ENCODE measurements at places on chromosomes 16 and 17. TPM values are rescaled to one million over a fixed set of nuclear protein-coding genes. Genes with fewer than 3 reads are reported as not detected.

Gene ARL6IP1
- total RNA-seq = 561 TPM

DNA sequence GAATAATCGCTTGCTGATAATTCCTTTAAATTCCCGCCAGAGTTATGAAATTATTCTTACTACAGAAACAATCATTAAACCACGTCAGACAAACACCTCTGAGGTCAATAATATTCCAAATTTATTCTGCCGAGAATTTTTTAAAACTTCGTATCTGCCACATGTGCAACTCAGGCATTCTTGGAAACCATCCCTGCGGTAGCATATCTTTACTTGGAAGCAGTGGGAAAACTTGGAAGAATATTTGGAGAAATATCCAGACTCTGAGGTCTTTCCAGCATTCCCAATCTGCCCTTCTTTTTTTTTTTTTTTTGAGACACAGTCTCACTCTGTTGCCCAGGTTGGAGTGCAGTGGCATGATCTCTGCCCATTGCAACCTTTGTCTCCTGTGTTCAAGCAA is 2.0 kb upstream of the CCL11 start:
- no peak for DNase-seq

GRCh38 chr17:49365667-49366066 is 3.6 kb upstream of the ZNF652 start:
- DNase-seq = peak; percentile 34

DNA sequence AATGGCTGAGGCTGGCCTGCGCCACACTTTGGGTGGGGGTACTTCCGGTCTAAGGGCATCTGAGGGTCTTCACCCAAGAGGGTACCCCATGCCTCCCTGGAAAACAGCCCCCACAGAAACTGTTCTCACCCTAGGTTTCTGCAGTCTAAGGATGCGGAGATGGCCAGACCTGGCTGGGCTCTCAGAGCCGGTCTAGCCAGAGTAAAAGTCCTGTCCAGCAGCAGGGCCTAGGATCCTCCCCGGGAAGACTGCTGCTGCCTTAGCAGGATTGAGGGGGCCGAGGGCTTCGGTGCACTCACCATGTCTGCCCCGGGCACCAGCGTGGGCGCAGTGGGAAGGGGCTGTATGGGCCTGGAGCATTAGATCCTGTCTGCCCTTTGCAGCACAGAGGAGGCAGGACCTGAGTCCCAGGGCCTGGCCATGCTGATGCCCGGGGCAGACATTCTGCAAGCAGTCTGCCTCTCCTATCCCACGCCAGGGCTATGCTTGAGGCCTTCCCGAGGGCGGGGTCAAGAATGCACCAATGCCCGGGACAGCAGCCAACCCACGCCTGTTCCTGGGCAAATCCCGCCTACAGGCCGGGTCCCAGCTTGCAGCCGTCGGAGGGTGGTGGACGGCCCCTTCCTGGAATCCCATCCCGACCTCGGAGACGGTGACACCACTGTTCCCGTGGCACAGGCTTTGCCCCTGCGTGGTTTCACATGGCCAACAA is 54.7 kb downstream of the CBFA2T3 start:
- DNase-seq = no peak

- DNase-seq = no peak
Observed at GRCh38 chr16:31148281-31148728, 1.6 kb downstream of the PRSS36 start.

DNA sequence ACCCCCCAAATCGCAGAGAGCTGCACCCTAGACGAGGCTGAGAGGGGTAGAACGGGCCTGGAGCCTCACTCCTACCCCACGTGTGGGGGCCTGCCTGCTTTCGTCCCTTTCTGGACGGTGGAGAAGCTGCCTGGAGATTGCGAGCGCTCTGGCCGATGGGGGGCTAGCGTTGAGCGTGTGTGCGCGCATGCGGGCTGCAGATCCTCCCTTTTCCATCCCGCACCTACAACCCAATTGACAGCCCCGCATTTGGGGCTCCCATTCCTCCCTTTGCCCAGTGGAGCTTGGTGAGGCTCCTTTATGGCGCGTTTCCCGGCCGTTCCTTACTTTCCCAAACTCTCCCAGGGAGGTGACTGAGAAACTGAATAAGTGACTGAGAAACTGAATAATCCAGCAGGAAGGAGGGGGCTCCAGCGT is 907 bp upstream of the ESRP2 start:
- no peak for DNase-seq

- DNase-seq = no peak
Observed at GRCh38 chr16:88665148-88665547, 2.3 kb upstream of the MVD start.

DNA sequence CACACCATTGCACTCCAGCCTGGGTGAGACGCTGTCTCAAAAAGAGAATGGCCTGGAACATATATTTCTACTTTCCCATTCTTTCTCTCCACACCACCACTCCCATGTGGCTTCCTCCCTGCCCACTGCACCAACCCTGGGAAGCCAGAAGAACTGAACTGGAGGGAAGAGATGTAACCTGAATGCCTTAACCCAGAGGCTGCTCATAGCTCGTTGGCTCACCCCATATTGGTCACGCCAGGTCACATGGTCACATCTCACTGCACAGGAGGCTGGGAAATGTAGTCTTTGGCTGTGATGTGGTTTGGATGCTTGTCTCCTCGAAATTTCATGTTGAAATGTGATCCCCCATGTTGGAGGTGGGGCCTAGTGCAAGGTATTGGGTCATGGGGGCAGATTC is 5.9 kb upstream of the DNAH17 start:
- DNase-seq = peak; percentile 31

- peak; percentile 10 for DNase-seq
Observed at GRCh38 chr17:29048440-29049368, 5.8 kb downstream of the PIPOX start.

GRCh38 chr16:85853547-85854545 is 45.1 kb upstream of the IRF8 start:
- no peak for DNase-seq

Gene ASIC2
- total RNA-seq = not detected

- DNase-seq = no peak
Observed at GRCh38 chr16:57226701-57227621, 18.1 kb upstream of the ARL2BP start.

DNA sequence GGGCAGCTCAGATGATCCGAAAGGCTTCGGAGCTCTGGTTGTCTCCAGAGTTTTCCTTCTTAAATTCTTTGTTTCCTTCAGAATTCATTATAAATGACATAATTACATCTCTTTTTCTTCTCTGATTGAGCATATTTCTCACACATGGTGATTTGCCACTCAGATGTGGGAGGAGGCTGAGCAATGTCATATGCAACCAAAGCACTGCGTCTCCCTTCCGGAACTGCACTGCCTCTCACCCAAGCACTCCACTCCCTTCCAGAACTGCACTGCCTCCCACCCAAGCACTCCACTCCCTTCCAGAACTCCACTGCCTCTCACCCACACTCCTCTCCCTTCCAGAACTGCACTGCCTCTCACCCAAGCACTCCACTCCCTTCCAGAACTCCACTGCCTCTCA is 131.5 kb downstream of the SALL1 start:
- DNase-seq = no peak

Gene KRT34
- total RNA-seq = 0.80 TPM

- DNase-seq = no peak
Observed at GRCh38 chr16:89612415-89613166, 851 bp upstream of the DPEP1 start.

DNA sequence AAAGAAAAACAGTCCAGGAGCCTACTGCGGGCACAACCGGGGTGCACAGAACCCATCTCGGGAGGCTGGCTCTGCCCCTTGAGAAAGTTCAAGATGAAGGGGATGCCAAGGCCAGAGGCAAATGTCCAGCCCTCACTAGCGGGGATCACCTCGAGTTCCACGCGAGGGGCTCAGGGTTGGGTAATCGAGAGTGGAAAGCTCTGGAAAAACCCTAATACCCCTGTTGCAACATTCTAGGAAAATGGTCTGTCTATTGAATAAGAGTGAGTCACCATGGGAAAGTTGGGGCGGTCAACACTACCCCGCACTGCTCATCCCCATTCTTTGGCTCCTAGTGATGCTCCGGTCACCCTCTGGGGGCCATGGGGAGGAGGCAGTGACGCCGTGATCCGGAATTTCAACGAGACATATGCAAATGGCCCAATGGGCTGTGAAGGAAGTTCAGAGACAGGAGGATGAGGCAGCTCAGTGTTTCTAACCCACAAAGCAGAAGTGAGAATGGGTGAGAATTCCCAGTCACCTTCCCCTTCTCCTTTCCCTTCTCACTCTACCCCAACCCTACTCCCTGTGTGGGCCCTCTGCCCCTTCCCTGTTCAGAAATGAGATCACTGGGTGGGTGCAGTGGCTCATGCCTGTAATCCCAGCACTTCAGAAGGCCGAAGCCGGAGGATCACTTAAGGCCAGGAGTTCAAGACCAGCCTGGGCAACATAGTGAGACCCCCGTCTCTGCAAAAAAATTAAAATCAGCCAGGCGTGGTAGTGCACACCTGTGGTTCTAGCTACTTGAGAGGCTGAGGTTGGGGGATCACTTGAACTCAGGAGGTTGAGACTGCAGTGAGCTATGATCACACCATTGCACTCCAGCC is 22.4 kb downstream of the SOCS3 start:
- DNase-seq = peak; percentile 58

Gene TLCD2
- 0.37 TPM for total RNA-seq

Gene PRR29
- total RNA-seq = 0.08 TPM

DNA sequence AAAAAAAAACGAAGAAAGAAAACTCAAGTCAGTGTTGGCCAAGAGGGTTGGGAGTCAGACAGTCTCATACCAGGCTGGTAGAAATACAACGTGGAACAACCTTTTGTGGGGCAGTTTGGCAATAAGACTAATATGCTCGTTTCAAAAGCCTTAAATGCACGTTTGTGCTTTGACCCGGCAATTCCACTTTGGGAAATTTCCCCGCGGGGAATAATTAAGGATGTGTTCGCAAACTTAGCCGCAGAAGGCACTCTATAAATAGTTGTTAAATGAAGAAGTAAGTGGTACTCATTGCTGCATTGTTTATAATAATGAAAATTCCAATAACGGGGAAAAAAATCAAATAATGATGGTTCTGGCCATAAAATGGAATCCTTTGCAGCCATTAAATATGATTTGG is 664.8 kb upstream of the EEF2KMT start:
- no peak for DNase-seq

DNA sequence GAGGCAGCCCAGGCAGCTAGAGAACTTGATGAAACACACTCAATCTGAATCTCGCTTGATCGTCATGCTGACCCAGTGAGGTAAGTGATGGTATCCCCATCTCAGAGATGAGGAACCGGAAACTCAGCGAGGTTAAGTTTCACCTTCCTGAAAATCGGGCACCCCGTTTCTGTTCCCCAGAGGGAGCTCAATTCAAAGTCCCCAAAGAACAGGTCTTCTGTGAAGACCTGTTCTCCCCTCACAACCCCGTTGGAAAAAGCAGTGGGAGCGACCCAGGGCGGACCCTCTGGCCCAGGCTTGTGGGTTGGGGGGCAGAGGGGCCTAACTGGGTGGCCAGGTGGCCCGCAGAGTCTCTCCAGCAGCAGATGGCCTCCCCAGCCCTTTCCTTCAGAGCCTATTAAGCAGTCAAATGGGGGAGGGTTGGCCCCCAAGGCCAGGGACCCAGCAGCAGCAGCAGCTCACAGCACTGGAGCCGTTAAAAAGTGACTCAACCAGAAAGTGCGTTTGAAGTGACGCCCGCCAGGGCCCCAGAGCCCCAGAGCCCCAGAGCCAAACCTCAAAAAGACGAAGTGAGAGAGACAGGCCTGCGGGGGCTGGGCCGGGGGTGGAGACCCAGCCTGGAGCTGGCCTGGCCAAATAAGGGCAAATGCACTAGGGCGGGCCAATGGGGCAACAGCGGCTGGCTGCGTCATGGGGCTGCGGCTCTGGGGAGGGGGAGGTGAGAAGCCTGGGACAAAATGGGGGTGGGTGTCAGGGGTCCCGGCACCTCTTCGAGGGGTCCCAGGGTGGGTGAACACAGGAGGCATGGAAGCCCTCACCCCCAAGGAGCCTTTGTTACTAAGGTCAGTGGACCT is 9.2 kb upstream of the TSPOAP1 start:
- DNase-seq = peak; percentile 98

DNA sequence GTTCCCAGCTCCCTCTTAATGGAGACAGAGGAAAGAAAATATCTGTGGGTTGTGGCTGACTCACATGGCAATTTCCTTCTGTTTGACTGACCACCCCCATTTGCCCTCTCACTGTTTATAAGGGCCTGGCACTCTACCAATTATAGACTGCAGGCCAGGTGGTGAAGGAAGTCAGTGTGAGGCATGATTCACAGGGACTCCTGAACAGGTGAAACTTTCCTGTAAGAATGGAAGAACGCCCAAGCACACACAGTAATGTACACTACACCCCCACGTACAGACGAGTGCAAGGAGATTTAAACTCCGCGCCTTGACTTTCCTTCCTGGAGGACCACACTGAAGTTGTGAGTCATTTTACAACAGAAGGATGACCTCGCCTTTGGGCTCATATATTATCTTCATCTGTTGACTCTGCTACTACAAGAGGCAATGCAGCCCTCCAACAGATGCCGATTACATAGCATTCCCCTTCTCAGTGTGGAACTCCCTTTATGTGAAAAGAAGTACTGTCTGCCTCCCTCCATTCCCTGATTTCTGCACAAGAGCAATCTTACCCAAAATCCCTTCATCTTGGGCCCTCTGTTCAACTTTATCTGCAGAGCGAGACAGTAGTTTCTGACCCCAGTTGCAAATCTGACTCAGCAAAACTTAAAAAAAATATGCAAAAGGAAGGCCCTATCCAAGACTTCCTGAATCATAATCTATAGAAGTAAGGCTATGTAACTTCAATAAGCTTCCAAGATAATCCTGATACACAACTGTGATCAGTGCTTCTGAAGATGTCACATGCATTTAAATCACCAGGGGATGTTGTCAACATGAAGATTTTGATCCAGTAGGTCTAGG is 163.6 kb downstream of the SHISA6 start:
- peak; percentile 72 for DNase-seq

DNA sequence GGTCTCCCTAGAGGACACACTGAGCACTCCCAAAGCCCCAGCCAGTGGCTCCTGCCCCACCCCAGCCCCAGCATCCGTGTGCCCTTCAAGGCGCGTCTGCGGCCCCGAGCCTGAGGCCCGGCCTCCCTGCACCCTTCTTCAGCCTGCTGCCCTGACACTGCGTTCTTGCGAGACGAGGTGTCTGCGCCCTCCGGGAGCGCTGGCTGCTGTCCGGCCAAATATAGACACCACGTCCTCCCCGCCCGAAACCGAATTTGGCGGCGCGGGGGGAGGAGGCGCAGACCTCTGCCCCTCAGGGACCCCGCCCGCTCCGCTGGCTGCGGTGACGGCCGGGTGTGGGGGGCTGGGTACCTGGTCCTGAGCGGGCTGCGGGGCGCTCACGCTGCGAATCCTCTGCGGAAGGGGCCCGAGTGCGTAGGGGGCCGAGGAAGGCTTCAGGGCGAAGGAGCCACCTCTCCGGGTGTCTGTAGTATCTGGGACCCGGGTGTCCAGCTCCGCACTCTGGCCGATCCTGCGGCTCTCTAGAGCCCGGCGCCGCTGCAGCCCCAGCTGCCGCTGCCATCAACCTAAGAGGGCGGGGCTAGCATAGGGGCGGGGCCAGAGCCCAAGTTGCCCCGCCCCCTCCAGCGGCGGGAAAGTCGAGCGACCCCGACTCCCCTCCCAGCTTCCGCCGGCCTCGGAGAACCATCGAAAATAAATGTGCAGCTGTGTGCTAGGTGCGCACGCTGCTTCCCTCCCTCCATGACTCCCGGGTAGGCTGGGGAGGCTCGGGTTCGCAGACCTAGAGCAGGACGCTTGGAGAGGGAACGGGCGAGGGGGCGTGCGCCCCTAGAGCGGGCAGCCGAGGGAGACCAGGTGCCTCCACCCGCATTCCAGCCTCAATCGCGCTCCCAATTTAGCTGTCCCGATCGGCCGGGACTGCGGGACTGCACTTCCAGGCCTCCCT is at the start of gene CORO6:
CORO6 (minus strand) TSS at position 576 of the 946 bp plus-strand sequence. CDS start 1,491 bp downstream, outside the sequence.
- DNase-seq = no peak

Gene IKZF3
- not detected for total RNA-seq

Data from HT1080 (cell line).